ENCODE measurements at places on chromosomes 13 and 19. TPM values are rescaled to one million over a fixed set of nuclear protein-coding genes. Genes with fewer than 3 reads are reported as not detected.

DNA sequence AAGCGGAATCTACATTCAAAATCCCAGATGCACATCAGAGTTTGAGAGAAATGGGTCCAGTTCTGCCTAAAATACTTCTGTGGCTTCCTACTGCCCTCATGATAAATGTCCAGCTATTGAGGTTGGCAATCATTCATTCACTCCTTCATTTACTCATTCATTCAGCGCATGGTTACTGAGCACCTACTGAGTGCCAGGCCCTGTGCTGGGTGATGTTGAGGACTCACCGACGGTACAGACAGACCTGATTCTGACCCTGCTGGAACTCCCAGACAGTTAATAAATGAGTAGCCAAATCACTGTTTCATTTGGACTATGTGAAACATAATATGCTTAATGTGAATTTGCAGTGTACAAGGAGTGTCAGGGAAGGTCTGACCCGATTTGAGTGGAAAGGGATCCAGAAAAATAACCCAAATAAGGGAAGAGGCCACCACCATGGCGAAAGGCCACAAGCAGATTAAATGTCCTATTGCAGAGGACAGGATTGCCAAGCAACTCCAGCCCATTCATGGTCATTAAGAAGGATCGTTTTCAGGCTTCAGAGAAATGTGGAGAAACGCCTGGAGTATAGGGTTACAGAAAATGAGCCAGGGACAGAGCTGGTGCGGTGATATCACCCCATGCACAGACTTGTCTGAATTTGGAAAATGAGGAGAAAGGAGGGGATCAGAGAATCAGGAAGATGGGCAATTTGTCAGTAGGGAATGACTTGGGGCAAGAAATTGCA lies 20.5 kb downstream of the DYRK1B start:
- no peaks in the 10 kb centered on the region for H3K36me3 ChIP-seq
- H3K27ac ChIP-seq = no peak overlapping the region
- H3K27me3 ChIP-seq = no peaks in the 10 kb centered on the region
- H3K4me3 ChIP-seq = no peak overlapping the region

GRCh38 chr19:34426096-34426661 lies 2.0 kb upstream of the UBA2 start:
- H3K4me3 ChIP-seq = no peak overlapping the region
- no peak for DNase-seq
- no peaks in the 10 kb centered on the region for H3K36me3 ChIP-seq
- H3K27ac ChIP-seq = no peak overlapping the region
- peaks cover 3% of the 10 kb centered on the region for H3K4me1 ChIP-seq

DNA sequence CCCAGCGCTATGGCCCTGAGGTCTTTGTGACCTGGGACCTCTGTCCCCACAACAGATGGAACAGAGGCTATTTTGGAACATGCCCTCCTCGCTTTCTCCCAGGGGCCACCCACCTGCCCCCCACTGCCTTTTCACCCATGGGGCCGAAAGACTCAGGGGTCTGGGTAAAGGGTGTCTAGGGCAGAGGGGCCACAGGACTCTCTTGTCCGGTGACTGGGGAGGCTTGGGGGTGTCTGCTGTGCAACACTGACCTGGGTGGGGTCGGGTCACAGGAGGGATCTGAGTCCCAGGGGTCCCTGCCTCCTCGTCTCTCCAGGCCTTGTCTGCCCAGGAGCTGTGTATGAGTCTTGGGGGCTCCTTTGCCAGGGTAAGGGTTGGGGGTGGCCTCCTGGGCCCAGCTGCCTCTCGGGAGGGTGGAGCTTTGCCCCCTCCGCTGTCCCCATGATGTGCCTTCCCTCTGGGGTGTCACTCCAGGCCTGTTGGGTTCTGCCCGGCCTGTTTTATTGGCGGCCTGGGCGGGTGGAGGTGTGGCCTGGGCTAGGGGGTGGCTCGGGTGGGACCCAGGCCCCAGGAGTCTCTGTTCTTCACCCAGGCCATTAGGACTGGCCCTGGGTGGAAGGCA lies 2.1 kb downstream of the ARID3A start:
- peak overlapping the region; percentile 80 for H3K27ac ChIP-seq
- no peak overlapping the region for H3K4me3 ChIP-seq
- DNase-seq = no peak
- peaks cover 11% of the 10 kb centered on the region for H3K4me1 ChIP-seq

GRCh38 chr13:20069956-20070355 lies 90.9 kb downstream of the GJA3 start:
- no peak overlapping the region for H3K4me3 ChIP-seq
- H3K36me3 ChIP-seq = no peaks in the 10 kb centered on the region
- H3K27me3 ChIP-seq = no peaks in the 10 kb centered on the region

DNA sequence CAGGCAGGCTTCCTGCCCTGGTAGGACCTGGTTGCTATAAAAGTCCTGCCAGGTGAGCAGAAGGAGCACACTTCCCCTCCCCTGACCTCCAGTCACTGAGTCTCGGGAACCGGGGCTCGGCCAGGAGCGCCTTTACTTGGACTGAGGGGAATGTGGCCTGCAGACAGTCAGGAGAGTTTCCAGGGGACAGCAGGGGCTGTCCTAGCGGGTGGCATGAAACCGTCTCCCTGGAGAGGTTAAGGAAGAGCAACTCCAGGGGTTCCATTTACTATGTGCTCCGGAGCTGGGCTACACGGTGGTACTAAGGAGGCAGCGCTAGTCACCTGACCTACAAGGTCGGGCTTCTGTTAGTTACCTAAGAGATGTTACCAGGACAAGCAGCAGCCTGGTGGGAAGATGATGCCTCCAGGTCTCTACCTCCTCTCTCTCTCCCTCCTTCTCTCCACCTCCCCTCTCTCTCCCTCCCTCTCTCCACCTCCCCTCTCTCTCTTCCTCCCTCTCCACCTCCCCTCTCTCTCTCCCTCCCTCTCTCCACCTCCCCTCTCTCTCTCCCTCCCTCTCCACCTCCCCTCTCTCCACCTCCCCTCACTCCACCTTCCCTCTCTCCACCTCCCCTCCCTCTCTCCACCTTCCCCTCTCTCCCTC lies 4.1 kb upstream of the CNOT3 start:
- H3K27me3 ChIP-seq = no peaks in the 10 kb centered on the region
- peaks cover 4% of the 10 kb centered on the region for H3K4me1 ChIP-seq
- H3K36me3 ChIP-seq = no peaks in the 10 kb centered on the region
- DNase-seq = no peak

DNA sequence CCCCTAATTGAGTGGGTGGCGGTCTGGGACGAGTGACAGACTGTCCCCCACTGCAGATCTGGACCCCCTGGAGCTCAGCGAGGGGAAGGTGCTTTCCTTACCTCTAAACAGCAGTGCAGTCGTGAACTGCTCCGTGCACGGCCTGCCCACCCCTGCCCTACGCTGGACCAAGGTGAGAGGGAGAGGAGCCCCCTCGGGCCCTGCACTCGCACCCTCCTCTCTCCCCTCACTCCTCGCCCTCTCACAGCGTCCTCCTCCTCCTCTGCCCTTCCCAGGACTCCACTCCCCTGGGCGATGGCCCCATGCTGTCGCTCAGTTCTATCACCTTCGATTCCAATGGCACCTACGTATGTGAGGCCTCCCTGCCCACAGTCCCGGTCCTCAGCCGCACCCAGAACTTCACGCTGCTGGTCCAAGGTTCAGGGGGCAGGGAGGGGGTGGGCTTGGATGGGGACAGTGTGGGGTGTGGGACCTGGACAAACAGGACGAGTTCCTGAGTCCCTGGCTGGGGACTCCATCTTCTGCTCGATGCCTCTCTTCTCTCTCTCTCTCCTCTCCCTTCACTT lies 9.6 kb downstream of the BCAM start:
- no peak overlapping the region for H3K27ac ChIP-seq
- H3K4me3 ChIP-seq = no peak overlapping the region
- no peaks in the 10 kb centered on the region for H3K36me3 ChIP-seq

DNA sequence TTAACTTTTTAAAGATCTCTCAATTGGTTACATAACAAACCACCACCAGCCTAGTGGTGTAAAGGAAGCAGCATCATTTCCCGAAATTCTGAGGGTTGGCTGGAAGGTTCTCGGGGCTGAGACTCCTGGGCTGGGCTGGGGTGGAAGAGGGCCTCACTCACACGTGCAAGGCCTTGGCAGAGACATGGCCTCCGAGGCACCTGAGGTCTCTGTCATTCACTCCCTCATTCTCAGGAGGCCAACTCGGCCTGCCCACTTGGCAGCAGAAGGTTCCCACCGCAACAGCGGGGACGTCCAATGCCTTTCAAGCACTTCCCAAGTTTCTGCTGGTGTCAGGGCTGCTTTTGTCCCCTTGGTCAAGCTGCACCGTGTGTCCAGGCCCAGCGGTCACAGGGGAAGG lies 18.6 kb upstream of the RASA3 start:
- no peak overlapping the region for H3K27ac ChIP-seq
- no peak for DNase-seq
- no peaks in the 10 kb centered on the region for H3K36me3 ChIP-seq

- no peak for DNase-seq
- no peaks in the 10 kb centered on the region for H3K4me1 ChIP-seq
- H3K36me3 ChIP-seq = no peaks in the 10 kb centered on the region
Measured at GRCh38 chr13:41919741-41920487, 41.0 kb downstream of the VWA8 start.

DNA sequence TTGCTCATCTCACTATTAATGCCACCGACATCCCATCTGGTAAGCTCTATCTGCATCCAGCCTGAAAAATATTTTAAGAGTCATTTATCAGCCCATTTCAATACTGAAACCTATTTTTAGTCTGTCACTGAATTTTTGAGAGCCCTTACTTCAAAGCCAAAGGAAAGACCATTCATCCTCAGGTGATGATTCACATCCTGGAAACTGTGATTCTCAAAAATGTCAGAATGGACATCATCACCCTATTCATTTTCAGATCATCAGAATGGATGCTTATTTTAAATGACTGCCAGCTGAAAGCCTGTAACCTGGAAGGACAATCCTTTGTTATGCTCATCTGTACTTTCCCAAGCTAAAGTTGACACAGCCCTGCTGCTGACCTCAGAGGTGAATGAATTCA lies 27.0 kb downstream of the TNFSF11 start:
- H3K27ac ChIP-seq = no peak overlapping the region
- no peak for DNase-seq
- no peaks in the 10 kb centered on the region for H3K36me3 ChIP-seq
- H3K4me3 ChIP-seq = no peak overlapping the region

- no peak for DNase-seq
- H3K27me3 ChIP-seq = no peaks in the 10 kb centered on the region
- no peaks in the 10 kb centered on the region for H3K36me3 ChIP-seq
Measured at GRCh38 chr19:18090545-18091216, 3.9 kb upstream of the IL12RB1 start.

DNA sequence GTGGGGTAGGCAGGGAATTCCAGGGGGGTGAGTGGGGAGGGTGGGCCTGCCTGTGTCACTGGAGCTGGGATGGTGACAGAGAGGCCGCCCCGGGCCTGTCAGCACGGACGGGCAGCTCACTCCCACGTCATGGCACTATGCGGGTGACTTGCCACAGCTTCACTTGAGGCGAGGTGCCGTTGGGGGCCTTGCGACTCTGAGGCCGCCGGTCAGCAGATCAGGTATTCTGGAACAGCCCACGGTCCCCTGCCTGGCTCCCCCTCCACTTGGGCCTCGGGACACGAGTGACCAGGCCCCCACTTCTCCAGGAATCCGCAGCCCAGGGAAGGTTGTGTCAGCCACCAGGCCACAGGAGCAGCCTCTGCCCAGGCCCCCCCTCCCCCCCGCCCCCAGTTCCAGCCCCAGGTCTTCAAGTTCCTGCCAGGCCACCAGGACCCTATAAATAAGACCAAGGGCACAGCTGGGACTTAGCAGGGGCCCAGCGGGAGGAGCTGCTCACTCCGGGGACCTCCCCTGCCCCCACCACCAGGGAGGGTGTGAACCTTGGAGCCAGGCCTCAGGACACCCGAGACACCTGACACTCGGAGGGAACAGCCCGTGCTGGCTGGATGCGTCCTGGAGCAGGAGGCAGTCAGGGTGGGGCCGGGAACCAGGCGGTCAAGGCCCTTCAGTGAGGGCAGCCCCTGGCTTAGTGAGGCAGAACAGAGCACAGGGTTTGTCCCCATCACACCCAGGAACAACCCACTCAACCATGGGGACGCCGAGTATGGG lies 2.7 kb upstream of the MIDN start:
- H3K36me3 ChIP-seq = no peaks in the 10 kb centered on the region
- no peaks in the 10 kb centered on the region for H3K4me1 ChIP-seq
- H3K27ac ChIP-seq = peak overlapping the region; percentile 88
- no peaks in the 10 kb centered on the region for H3K27me3 ChIP-seq
- DNase-seq = peak; percentile 50

GRCh38 chr13:35190241-35190640 lies 248.2 kb downstream of the NBEA start:
- no peaks in the 10 kb centered on the region for H3K4me1 ChIP-seq
- H3K27ac ChIP-seq = no peak overlapping the region
- DNase-seq = no peak
- H3K27me3 ChIP-seq = no peaks in the 10 kb centered on the region
- no peak overlapping the region for H3K4me3 ChIP-seq

GRCh38 chr13:48678316-48678715 lies 24.6 kb downstream of the CYSLTR2 start:
- no peaks in the 10 kb centered on the region for H3K36me3 ChIP-seq
- H3K4me1 ChIP-seq = no peaks in the 10 kb centered on the region
- no peak overlapping the region for H3K27ac ChIP-seq
- DNase-seq = no peak
- H3K4me3 ChIP-seq = no peak overlapping the region

GRCh38 chr19:13544423-13544822 lies 38.1 kb upstream of the CACNA1A start:
- no peak for DNase-seq
- no peaks in the 10 kb centered on the region for H3K27me3 ChIP-seq
- H3K4me1 ChIP-seq = no peaks in the 10 kb centered on the region
- H3K27ac ChIP-seq = no peak overlapping the region
- H3K4me3 ChIP-seq = no peak overlapping the region
- no peaks in the 10 kb centered on the region for H3K36me3 ChIP-seq

- no peaks in the 10 kb centered on the region for H3K36me3 ChIP-seq
- H3K4me3 ChIP-seq = no peak overlapping the region
- DNase-seq = no peak
- H3K4me1 ChIP-seq = no peaks in the 10 kb centered on the region
Measured at GRCh38 chr13:110790371-110790770, 76.9 kb downstream of the ING1 start.

GRCh38 chr13:41427666-41428065 lies 29.7 kb upstream of the RGCC start:
- no peaks in the 10 kb centered on the region for H3K36me3 ChIP-seq
- no peak overlapping the region for H3K4me3 ChIP-seq
- no peaks in the 10 kb centered on the region for H3K27me3 ChIP-seq
- H3K4me1 ChIP-seq = no peaks in the 10 kb centered on the region

DNA sequence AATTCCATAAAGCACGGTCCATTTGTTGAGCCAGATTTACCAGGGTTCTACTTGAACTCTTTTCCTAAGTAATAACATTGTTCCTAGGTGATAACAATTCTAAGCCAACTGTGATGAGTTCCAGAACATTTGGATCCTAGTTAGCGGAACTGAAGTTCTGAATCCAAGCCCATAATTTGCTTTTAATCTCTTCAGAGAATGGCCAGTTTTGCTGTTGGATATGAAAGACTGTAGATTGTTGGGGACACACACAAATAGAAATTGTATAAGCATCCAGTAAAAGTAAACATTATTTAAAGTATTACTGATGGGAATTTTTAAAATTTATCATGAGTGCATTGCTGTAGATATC lies 27.3 kb upstream of the STARD13 start:
- H3K27ac ChIP-seq = peak overlapping the region; percentile 46
- no peaks in the 10 kb centered on the region for H3K27me3 ChIP-seq
- H3K4me1 ChIP-seq = no peaks in the 10 kb centered on the region
- DNase-seq = no peak
- H3K4me3 ChIP-seq = no peak overlapping the region
- no peaks in the 10 kb centered on the region for H3K36me3 ChIP-seq

The LILRB1 gene
- not detected for total RNA-seq

The ACER1 gene
- not detected for total RNA-seq

The PEG3 gene
- 10.0 TPM for total RNA-seq

The GAPDHS gene
- not detected for total RNA-seq

The TGFBR3L gene
- total RNA-seq = not detected

The CALR3 gene
- not detected for total RNA-seq
